Frontal cortex (tissue), 4 donors: ENCODE measurements at places on chromosomes 2 and 18. TPM values are rescaled to one million over a fixed set of nuclear protein-coding genes. Genes with fewer than 3 reads are reported as not detected.

- no peak for DNase-seq
Observed at GRCh38 chr2:221420245-221420644, 151.9 kb downstream of the EPHA4 start.

DNA sequence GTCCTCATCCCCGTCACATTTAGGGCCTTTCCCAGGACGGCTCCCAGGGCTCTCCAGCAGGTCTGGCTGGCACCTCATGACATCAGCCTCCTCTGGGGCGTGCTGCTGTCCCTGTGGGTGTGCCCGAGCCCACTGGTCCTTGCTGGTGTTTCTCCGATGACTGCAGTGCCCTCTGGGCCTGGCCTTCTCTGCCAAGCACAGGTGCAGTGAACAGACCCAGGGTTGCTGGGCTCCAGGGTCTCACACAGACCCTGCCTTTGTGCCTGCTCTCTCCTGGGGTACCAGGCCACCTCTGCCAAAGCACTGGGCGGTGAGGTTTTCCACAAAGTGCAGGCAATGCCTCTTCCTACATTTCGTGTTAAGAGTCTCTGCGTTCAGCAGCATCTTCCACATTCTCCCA, 246.1 kb downstream of the ACKR3 start:
- no peak for DNase-seq

GRCh38 chr18:79395761-79396404, at the start of gene NFATC1:
Gene NFATC1, plus strand, starts transcription at chr18:79395930. Its CDS starts 295 bp downstream, at chr18:79396225.
- DNase-seq, result peak; percentile 87

DNA sequence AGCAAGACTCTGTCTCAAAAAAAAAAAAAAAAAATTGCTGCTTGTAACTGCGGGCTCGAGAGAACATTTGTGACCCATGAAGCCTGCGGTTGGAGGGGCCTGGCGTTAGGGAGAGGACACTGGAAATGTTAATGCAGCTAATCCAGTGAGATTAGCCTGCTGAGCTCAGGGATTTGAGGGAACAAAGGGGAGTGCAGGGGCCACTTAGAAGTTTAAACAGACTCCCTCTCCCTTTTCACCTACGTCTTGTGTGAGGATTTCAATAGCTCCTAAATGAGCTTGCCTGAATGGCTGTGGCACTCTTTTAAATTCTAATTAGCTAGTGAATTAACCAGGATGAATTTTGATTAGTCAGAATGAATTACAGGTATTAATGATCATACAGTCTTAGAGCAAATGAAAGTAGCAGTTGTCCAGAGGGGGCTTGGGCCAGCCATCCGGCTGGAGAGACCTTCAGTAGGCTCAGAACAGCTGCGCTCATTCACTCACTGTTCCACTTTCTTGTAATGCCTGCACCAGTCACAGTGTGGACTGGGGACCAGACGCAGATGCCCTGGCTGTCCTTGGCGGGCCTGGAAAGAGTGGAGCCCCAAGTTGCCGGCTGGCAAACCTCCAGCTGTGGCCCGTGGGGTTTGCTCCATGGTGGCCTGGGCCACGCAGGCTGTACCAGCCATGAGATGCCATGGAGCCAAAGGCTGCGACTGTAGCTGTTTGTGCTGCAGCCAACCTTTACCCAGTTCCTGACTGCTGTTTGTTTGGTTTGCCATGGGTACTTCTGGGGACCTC, 20.8 kb downstream of the LDLRAD4 start:
- no peak for DNase-seq

- no peak for DNase-seq
Observed at GRCh38 chr2:190235551-190236075, 84.0 kb downstream of the HIBCH start.

DNA sequence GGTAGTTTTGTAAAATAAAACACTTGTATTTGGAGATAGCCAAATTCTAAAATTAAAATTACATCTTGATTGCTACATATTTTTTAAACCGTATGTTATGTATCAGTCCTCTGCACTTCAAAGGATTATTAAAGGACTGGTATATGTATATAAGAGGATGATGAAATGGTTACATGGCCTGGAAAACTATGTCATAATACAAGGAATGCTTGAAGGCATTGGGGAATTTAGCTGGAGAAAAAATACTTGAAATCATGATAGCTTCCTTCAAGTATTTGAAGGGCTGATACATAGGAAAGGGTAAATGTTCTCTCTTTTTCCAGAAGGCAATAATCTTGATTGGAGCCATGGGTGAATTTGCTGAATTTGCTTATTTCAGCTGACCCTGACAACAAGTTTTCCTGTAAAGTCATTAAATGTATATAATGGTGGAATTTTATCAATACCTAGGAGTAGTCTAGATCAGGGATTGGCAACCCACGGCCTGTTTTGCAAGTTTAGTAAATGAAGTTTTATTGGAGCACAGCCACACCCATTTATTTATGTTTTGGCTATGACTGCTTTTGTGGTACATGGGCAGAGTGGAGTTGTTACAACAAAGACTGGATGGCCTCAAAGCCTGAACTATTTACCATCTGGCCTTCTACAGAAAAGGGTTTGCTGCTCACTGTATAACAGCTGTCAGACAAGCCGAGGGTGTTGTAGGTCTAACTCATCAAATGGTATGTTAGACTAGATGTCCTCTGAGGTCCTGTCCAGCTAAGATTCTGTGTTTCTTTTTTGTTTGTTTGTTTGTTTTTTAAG, 34.4 kb downstream of the ACYP2 start:
- no peak for DNase-seq

- no peak for DNase-seq
Observed at GRCh38 chr2:22481486-22482259, 903.3 kb upstream of the KLHL29 start.

- DNase-seq, result no peak
Observed at GRCh38 chr2:43810452-43810851, 28.2 kb downstream of the ABCG5 start.

DNA sequence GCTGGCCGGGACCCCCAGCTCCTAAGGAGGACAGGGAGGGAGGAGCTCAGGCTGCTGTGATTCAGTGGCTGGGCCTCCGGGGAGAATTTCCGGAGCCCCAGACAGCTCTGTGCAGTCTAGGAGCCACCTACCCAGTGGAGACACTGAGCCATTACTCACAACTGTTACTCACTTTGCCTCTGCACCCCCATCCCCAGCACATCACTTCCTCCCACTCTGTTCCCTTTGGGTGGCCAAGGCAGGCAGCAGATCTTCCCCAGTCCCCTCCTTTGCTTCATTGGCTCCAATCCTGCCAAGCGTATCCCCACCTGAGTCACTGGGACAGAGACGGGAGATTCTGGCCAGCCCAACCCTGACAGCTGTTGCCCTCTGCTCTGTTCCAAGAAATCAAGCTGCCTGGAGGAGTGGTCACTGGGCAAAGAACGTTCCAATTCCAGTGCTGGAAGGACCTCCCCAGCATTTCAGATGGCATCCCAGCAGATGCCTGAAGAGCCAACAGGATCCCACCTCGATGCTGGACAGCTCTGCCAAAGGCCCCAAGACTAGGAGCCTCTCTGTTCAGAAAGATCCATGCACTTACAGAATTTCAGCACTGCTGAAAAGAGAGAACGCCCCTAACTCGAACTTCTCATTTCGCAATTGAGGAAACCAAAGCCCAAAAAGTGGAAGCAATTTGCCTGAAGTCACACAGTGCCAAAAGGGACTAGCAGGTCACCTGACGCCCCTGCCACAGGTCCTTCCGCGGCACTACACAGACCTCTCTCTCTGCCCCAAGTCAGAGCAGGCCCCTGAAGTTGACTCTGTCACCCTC, 68.3 kb downstream of the TNS1 start:
- no peak for DNase-seq

SCN2A gene
- total RNA-seq, result 160 TPM

SP140L gene
- 1.2 TPM for total RNA-seq

FAP gene
- total RNA-seq, result 2.4 TPM

CAD gene
- total RNA-seq, result 13.9 TPM

SMYD1 gene
- not detected for total RNA-seq

PPP3R1 gene
- total RNA-seq, result 59.9 TPM
